Stimulated activated CD4-positive, alpha-beta T cell treated with anti-CD3 and anti-CD28 coated beads, Interleukin-15, amount 100 ng/mL, for 1 hour (primary cell): ENCODE measurements at places on chromosomes 6 and 20.
A peak's percentile ranks its signal among the peaks of the same experiment; 100 is the strongest.

GRCh38 chr6:102051720-102052119 is 658.2 kb downstream of the GRIK2 start:
- no peak for DNase-seq

GRCh38 chr6:127332383-127332961 is 10.9 kb downstream of the ECHDC1 start:
- DNase-seq, result no peak

- no peak for DNase-seq
Observed at GRCh38 chr6:147417954-147418353, 90.5 kb upstream of the SAMD5 start.

DNA sequence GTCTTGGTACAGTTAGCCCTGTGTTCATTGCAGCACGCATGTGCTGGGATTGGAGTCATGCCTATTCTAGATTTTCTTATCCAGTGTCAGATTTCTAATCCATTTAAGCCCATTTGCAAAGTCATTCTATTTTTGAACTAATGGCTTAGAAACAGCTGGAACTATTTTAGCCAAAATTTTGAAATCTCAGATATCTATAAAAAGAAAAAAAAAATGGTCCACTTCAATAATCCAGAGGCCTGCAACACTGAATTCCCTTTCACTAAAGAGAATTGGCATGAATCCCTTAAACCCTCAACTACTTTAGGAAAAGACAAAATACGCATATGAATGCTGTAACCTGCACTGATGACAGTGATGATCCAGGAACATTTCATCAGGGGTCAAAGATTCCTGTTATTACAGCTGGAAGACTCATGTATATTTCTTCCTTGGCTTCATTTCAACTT is 1.5 kb downstream of the COL21A1 start:
- no peak for DNase-seq

DNA sequence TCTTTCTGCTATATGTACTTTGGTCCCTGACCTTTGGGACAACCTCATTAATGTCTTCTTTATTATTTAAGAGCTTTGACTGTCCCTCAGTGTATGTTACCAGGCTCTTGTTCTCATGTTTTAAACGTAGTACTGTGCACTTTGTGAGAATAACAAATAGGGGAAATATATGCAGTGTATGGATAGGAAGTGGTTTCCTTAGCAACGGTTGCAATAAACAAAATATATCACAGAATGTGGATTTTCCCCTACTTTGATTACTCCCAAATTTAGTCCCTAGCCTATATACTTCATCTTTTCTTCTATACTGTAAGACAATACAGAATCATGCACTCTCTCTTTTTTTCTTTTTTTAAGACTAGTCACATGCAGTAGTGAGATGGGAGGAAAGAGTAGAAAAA is 123.8 kb upstream of the AKIRIN2 start:
- DNase-seq, result no peak

DNA sequence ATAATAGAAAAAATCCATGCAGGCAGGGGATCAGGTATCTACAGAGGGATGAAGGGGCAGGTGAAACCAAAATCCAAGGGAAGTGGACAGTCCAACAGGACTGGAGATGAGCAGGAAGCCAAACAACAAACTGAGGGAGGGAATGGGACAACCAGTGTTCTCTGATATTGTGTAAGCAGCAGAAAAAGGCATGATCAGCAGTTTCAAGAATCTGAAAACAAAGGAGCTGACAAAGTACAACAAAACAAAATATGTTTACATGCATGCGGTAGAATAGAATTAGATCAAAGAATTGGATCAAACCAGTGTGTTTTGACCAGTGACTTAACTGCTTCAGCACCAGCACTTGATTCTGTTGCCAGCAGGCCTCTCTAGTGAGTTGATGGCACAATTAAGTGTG is 729.7 kb downstream of the RFPL4B start:
- no peak for DNase-seq

- no peak for DNase-seq
Observed at GRCh38 chr6:33172688-33173534, 19.4 kb downstream of the COL11A2 start.

DNA sequence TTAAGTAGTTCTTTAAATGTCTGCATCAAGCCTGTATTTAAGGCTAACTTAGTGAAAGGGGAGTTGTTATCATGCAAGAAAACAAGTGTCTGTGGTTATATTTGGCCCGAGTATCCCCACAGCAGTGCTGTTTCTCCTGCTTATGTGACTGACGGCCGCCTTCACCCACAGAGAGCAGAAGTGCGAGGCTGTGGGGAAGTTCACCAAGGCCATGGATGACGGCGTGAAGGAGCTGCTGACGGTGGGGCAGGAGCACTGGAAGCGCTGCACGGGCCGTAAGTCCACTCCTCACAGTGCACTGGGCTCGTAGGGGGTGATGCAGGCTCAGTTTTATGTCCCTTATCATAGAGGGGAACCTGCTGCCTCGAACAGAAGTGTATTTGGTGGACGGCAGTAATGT is 53.2 kb upstream of the SYNJ2 start:
- no peak for DNase-seq

DNA sequence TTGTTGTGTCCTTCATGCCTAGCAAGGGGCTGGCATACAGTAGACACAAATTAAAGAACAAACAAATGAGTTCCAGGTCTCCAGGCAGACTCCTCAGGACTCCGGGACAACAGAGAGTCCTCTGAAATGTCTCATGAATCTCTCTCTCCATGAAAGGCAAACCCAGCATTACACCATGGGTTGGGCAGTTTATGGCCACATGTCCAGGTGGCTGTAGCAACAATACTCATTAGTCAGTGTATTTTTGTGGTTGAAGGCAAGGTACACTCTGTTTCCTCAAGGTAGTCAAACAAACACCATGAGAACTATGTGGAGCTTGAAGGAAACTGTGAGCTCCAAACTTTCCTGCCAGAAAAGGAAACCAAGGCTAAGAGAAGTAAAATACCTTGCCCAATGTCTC is 62.2 kb downstream of the KCNB1 start:
- no peak for DNase-seq

DNA sequence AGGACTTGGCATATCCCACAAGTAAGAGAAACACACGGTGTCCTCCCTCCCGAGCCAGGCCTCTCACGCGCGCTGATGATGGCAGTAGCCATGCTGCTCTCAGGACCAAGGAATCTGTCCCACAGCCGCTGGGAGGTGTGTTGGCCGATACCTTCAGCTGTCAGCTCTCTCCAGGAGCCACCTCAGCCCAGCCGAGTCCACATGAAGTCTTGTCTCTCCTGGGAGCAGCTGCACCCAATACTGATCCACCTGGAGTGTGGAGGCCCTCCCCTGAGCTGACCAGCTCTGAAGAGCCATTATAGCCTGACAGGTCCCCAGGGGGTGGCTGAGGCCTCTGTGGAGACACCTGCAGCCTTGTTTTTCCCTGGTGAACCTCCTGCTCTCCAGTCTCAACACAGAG is 23.8 kb upstream of the NXT1 start:
- DNase-seq, result no peak

- DNase-seq, result no peak
Observed at GRCh38 chr6:163199371-163199770, 215.1 kb upstream of the QKI start.

DNA sequence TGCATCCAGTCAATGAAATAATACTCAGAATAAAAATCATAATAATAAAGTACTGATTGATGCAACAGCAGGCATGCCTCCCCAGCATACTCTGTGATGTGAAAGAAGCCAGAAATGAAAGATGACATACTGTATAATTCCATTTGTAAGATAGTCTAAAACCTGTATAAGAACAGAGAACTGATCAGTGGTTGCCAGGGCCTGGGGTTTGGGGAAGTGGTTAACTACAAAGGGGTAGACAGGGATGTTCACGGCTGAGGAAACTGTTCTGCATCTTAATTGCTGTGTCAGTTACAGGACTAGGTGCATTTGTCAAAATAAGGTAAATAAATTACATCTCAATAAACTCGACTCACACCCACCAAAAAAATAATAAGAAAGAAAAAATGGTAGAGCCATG is 81.3 kb upstream of the BMP2 start:
- no peak for DNase-seq

GRCh38 chr20:54590856-54591255 is 115.5 kb downstream of the DOK5 start:
- DNase-seq, result no peak

GRCh38 chr6:134532694-134533624 is 215.0 kb upstream of the SGK1 start:
- DNase-seq, result no peak

DNA sequence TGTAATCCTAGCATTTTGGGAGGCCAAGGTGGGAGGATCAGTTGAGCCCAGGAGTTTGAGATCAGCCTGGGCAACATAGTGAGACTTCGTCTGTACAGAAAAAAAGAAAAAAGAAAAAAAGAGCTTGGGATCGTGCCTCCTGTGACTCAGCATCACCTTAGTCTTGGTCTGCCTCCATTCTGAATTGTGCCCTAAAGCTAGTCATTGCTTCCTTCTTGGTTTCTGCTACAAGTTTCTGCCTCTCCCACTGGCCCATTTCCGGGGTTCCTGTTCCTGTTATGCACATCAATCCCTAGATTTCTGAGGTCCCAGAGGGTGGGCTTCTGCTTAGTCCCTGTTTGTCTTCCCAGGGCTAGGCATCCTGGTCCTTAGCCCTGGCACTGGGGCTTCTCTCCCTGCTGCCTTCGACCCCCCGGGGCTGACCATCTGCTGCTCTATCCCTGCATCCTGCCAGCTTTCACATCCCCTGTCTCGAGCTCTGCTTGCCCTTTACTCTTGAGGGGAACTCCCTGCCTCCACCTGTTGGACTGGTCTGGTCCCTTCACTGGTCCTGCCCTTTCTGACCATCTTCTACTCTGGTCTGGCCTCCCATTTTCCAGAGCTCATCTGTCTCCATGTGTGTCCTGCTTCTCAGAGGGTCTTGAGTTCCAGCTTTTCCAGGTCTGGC is 77.5 kb upstream of the ESR1 start:
- no peak for DNase-seq

GRCh38 chr6:158769771-158770432 is 49.3 kb downstream of the EZR start:
- DNase-seq, result no peak

- DNase-seq, result no peak
Observed at GRCh38 chr6:155694419-155694790, 238.8 kb upstream of the NOX3 start.

DNA sequence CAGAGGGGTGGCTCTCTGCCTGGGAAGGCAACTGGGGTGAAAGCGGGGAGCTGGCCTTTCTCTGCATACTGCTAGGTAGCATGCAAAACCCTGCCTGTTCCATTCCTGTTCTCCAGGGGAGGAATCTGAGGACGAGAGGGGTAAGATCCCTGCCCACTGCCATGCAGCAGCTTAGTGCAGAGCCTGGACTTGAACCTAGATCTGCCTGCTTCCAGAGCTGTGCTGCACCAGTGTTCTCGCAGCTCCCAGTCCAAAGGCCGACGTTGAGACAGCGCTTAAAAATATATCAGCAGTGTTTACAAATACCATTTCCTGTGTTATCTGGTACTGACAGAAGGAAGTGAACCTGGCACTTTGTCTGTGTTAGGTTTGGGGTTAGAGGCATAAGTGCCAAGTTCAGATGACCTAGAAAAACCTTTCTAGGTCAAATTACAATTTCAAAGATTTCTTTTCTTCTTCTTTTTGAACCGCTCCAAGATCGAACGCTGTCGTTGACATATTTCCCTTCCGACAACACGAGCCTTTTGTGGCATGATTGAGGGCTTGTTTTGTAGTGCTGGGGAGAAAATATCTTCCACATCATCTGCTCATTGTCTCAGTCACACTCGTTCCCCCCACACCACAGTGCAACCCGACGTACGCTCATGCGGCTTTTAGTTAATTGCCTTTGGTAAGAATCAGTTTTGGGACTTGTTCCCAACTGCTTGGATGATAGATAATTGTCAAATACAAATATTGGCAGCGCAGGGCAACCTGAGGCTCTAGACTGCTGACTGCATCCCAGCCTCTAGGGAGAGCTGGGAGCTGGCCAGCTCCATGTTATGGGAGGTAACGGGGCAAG is 44.6 kb downstream of the TOX2 start:
- no peak for DNase-seq

- no peak for DNase-seq
Observed at GRCh38 chr6:2546901-2547300, 203.8 kb downstream of the MYLK4 start.

DNA sequence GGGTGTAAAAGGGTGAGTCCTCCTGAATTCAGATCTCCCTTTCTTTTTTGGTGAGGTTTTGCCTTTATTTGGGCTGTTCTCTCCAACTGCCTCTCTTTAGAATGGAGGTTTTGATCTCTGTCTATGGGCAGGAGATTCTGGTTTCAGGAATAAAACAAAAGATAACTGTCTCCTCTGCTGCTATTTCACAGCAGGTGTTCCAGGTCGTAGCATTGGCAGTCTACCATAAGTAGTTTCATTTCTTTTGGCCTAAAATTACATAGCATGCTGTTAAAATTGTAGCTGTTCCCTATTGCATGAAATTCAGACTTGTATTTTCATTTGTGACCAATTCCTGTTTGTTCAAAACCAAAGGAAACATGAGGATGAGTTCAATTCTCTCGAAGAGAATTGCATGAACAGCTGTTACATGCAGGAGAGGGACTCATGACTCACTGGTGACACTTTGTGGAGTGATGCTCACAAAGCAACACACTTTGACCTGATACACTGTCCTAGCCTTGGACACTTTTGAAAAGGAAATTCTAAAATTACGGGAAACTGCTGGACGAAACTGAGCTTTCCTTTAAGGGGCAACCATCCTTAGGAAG is 76.8 kb upstream of the SIRPG start:
- no peak for DNase-seq

- DNase-seq, result no peak
Observed at GRCh38 chr20:37516811-37517750, 4.0 kb upstream of the NNAT start.

GRCh38 chr6:105022416-105022815 is 65.5 kb downstream of the LIN28B start:
- no peak for DNase-seq

- DNase-seq, result no peak
Observed at GRCh38 chr20:63095718-63096654, 89.2 kb upstream of the BHLHE23 start.

DNA sequence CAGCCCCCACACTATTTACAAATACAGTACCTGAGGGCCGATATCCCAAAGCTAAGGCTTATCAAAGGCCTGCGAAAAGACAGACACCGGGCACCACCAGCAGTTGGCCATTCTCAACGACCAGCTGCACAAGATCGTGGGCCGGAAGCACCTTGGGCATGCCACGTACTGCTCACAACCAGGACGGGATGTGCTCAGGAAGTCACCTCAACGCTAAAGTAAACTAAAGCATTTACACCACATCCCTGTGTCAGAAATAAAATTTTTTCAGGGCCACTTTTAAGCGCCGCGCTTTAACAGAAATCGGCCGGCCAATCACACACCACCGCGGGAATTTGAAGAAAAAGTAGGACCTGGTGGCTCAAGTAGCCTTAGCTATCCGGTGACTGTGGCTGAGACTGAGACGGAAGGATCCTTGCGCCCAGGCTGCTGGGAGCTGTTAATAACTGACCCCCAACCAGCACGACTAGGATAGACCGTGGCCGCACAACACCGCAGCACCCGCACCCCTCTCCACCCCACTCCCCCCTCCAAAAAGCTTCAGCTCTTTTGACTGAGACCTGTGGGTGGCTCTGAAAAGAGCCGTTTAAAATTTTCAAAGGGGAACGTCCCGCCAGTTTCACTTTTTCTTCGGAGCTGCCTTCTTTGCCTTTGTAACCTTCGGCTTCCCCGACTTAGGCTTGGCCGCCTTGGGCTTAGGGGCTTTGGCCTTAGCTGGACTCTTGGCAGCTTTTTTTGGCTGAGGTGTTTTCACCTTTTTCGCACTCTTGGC is 131.2 kb upstream of the BTN3A2 start:
- peak; percentile 34 for DNase-seq

GRCh38 chr6:122200440-122200839 is 199.0 kb upstream of the HSF2 start:
- no peak for DNase-seq
